ENCODE measurements at places on chromosomes 6 and 20.

DNA sequence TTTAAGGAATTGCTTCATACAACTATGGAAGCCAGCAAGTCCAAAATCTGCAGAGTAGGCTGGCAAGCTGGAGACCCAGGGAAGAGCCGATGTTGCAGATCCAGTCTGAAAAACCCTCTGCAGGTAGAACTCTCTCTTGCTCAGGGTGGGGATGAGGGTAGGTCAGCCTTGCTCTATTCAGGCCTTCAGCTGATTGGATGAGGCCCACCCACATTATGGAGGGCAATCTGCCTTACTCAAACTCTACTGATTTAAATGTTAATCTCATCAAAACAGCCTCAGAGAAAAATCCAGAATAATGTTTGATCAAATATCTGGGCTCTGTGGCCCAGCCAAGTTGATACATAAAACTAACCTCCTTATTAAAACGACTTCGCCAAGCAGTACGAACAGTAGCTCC, 29.7 kb upstream of the RNF24 start:
- no peak for DNase-seq

GRCh38 chr6:90078513-90079289, 184.4 kb downstream of the GJA10 start:
- DNase-seq = peak; percentile 42

GRCh38 chr6:87724983-87725811, 23.2 kb upstream of the AKIRIN2 start:
- DNase-seq = no peak

DNA sequence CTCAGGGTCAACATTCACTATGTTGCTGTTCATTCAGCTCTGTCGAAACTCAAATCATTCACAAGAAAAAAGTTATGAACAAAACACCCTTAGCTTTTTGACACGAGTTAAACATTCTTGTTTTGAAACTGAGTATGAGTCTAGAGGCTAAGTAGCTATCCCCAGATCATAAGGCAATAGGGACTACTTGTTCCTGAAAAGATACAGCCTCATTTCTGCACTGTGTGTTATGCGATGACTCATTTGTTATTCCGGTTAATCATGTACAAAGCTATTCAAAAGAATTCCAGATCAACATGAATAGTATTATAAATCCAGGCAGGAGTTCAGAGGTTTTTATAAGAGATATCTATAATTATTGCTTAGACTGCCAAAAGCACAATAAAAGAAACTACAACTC, 908.0 kb downstream of the QKI start:
- DNase-seq = no peak

GRCh38 chr20:9499126-9499899, 15.1 kb upstream of the LAMP5 start:
- DNase-seq = no peak

DNA sequence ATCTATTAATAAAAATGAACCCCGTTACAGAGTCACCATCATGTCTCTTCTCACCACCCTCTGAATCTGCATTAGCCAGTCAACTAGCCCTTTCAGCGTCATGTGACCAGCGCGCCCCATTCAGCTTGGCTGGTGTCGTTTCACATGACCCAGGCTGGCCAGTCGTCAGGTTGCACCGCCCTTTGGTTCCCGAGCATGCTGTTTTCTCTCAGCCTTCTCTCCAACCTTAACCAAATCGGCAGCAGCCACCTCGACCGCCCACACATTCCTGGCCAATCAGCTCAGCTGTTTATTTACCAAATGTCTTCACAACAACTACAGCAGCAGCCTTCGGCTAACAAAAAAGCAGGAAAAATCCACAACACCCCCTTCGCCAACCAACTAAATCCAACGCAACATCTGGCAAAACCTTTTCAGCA, 5.6 kb downstream of the SRSF3 start:
- peak; percentile 77 for DNase-seq

All from CD4-positive, alpha-beta T cell treated with Interleukin-17A for 1 hour (primary cell).